WTC11 (cell line): ENCODE measurements at places on chromosomes 3 and 15. TPM values are rescaled to one million over a fixed set of nuclear protein-coding genes. Genes with fewer than 3 reads are reported as not detected.

DNA sequence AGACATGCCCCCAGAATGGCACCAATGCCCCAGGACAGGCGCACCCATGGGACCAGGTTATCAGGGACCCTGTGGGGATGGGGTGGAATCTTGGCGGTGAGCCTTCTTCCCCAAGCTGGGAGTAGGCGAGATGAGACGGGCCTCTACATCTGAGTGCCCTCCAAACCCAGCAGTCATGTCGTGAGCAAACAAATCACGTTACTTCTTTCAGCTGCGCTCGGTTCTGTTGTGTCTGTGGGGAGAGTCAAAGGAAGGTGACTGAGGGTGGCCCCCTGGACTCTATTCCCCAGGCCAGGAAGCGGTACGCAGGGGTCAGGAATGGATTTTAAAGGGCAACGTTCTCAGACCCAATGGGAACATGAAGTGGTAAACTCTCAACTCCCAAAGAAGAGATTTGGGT, 2.8 kb downstream of the GOLGA6L2 start:
- DNase-seq = no peak

DNA sequence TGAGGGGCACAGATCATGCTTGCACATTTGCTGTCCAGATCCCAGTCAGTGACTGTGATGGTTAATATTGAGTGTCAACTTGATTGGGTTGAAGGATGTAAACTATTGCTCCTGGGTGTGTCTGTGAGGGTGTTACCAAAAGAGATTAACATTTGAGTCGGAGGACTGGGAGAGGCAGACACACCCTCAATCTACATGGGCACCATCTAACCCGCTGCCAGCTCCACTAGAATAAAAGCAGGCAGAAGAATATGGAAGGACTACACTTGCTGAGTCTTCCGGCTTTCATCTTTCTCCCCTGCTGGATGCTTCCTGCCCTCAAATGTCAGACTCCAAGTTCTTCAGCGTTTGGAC, 5.1 kb downstream of the GP9 start:
- no peak for DNase-seq

GRCh38 chr3:154105218-154105975, 15.8 kb upstream of the ARHGEF26 start:
- DNase-seq = no peak

- no peak for DNase-seq
These were observed 49.4 kb upstream of the INSYN1 start for GRCh38 chr15:73802431-73803041.

DNA sequence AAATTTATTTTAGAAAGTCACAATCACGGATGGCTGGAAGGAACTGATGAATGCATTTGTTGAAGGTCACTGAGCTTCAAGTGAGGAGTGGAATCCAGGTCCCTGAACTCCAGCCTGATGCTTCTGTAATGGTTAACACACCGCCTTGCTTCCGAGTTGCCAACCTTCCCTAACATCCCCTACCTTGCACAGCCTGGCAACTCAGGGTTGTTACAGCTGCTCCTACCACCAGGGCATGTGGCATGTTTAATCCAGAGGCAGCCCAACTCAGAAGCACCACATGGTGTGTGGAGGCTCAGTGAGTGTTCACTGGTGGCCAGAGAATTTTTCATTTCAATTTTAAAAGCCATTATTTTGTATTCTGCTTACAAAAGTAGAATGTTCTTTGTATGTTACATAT, 4.9 kb downstream of the TM2D3 start:
- DNase-seq = no peak

GRCh38 chr3:184800349-184800930, 11.5 kb upstream of the VPS8 start:
- no peak for DNase-seq

DNA sequence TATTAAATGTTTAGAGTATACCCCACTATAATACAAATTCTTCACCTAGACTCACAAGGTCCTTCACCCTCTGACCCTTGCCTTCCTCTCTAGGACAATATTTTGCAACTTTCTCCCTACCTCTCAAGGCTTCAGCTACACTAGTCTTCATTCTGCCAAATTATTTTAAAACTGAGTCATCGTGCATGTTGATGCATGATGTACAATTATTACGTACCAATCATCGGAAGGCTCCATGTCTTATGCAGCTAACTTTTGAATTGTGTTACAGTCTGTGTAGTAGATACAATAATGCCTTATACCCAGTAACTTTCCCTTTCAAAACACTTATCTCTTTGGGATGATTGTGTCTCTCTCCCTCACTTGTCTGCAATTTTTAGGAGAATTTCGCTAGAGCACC, 98.5 kb upstream of the ROBO2 start:
- no peak for DNase-seq

DNA sequence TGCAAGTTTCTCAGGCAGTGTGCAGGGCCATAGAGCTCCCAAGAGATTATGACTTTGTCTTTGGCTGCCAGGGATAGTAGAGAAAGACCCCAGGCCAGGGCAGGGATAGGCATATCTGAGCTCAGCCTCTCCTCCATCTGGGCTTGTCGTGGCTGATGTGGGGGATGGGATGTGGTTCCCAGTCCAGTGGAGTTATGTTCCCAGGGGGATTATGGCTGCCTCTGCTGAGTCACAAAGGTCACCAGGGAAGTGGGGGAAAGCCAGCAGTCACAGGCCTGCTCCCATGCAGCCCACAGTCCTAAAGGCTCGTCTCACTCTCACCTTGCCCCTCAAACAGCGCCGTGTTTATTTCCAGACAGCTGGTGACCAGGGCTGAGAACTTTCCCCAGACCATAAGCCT, 354.9 kb downstream of the SI start:
- DNase-seq = no peak

DNA sequence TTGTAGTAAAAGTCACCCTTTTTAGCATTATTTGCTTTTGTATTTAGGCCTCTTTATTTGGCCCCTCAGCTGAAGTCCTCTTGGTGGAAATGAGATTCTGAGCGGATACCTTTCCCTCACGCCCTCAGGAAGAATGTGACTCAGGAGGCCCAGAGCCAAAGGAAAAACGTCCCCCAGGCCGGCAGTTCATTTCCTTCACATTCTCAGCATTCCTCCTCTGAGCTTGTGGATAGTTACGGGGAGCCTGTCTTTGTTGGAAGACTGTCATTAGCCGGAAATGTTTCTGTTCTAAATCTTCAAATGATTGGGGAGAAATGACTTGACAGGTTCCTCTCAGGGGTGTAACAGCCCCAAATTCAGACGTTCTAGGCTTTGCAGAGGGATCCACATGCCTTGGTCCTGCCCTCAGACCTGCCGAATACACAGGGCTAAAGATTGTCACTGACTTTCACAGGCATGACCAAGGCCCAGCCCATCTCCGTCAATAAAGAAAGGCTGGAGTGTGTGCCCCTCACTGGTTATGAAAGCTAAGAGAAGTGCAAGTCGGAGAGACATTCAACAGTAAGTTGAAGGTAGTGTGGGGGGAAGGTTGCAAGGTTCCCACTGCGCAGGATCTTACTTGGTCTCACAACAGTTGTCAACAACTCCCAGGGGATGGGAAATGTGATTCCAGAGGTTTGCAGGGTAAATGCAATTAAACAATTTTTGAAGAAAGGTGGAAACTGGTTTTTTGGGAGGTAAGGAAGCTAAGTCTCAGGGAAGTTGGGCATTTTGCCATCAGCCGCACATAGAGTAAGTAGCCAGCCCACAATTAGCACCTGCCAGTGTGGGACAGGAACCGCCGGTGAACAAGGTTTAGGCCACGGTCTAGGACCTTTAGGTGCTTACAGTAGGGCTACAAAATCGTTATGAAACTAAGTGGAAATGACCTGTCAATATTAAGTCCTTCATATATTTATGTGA, 39.7 kb upstream of the MYZAP start:
- peak; percentile 56 for DNase-seq

GRCh38 chr3:159859424-159859823, 129.2 kb upstream of the IL12A start:
- DNase-seq = no peak

DNA sequence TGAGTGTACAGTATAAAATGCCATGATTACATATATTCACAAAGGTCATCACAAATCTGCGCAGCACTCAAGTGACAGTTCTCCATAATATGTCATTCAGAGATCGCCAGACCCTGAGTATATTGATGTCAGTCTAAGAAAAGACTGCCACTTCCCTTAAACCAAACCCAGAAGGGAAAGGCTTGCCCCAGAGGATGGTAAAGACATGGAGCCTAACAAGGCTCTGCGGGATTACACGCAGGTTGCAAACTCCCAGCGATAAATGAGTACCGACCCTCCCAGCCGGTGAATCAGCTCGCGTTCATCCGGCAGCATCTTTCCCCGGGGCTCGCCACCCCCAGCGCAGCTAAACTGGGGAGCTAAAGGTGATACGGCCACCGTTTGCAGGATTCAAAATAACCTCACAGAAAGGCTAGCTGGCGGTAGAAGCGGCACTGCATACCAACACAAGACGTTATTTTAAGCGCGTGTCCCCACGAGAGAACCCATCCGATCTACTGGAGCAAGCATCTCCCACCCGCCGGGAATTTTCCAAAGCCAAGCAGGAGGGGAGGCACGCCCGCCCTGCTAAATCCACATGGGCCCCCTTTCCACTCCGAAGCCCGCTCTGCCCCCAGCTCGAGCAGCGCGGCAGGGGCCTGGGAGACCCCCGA, 643 bp downstream of the MYO5A start:
- DNase-seq = no peak

PAK6 gene
- total RNA-seq = 8.7 to 11.7 TPM (median 9.6 TPM) in 3 replicates

ESYT3 gene
- 4.4 to 6.4 TPM (median 5.7 TPM) in 3 replicates for total RNA-seq

LRRIQ4 gene
- 0.09 to 0.34 TPM (median 0.18 TPM) in 3 replicates for total RNA-seq

SYNPR gene
- 0.78 to 1.4 TPM (median 0.85 TPM) in 3 replicates for total RNA-seq

RPP25 gene
- total RNA-seq = 28.3 to 31.3 TPM (median 29.0 TPM) in 3 replicates

CATSPER2 gene
- total RNA-seq = 2.5 to 3.2 TPM (median 2.5 TPM) in 3 replicates
